Activated CD4-positive, alpha-beta T cell treated with anti-CD3 and anti-CD28 coated beads, Interleukin-2, amount 10 ng/mL, durations not matched to agents 24 days and 14 days (primary cell): ENCODE measurements at places on chromosomes 5 and 9. TPM values are rescaled to one million over a fixed set of nuclear protein-coding genes. Genes with fewer than 3 reads are reported as not detected.

Gene LHX2
- total RNA-seq = not detected in 2 replicates

Gene C9orf153
- 0.33 and 0.45 TPM in 2 replicates for total RNA-seq

Gene PAPPA
- not detected in 2 replicates for total RNA-seq

Gene PDE6A
- not detected in 2 replicates for total RNA-seq
